Frontal cortex (tissue), 4 donors: ENCODE measurements at places on chromosomes 16 and 17. TPM values are rescaled to one million over a fixed set of nuclear protein-coding genes. Genes with fewer than 3 reads are reported as not detected.

The EVPLL gene
- total RNA-seq, result not detected

The FZD2 gene
- total RNA-seq, result 3.7 TPM

GRCh38 chr17:30238387-30239088 is 3.0 kb upstream of the SLC6A4 start:
- DNase-seq, result no peak

The CD68 gene
- total RNA-seq, result 1.2 TPM

The LHX1 gene
- under 0.01 TPM for total RNA-seq

The ZFHX3 gene
- total RNA-seq, result 4.9 TPM
